ENCODE measurements at places on chromosomes 13 and 19. TPM values are rescaled to one million over a fixed set of nuclear protein-coding genes. Genes with fewer than 3 reads are reported as not detected.

DNA sequence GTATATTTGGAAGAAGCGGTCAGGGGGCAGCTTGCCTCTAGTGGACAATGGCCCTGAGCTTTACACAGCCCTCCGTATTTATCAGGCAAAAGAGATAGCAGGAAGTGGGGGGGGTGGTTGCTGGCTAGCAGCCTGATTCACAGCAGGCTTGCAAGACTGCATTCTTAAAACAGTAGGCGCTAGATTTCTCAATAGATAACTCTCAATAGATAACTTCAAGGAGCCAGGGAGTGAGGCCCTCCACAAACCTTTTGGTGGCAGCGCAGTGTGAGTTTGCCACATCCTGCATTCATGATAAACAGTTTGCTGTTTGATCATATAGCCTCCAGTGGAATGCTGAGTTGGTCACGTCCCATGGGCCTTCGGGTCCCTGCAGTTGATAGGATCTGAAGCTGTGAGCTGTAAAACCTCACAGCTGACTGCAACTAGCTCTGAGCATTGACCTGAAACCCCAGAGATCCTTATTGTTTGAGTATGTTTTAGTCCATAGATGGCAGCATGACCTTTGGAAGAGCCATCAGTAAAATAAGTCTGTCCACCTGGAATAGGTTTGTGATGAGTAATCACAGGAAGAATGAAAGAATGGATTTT is 12.2 kb downstream of the FPR3 start:
- H3K27ac ChIP-seq, result no peak overlapping the region
- H3K4me1 ChIP-seq, result peaks cover 7% of the 10 kb centered on the region
- DNase-seq, result no peak
- H3K4me3 ChIP-seq, result no peak overlapping the region

Gene PTGIR
- total RNA-seq, result 2.9 TPM

DNA sequence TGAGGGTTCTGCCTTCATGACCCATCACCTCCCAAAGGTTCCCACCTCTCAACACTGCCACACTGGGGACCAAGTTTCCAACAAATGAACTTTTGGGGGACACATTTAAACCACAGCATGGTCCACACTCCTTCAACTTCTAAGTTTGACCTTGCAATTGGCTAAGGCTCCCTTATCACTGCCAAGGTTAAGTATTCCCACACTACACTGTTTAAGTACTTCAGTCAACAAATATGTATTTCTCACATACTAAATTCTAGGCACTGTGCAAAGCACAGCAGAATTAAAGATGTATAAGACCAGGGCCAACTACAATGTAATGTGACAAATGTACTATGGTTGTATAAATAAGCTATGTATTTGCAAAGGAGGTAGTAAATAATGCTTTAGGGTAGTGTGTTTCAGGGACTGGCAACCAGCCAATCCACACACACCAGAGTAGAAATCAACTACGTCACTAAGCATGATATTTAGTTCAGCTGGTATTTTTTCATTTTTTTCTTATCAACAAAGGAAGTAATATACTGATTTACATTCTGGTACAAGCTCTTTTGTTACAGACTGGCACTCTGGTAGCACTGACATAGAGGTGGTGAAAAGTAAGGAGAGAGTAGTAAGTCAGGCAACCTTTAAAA is 12.2 kb downstream of the NUFIP1 start:
- DNase-seq, result no peak
- H3K27me3 ChIP-seq, result no peaks in the 10 kb centered on the region
- H3K4me3 ChIP-seq, result no peak overlapping the region
- peaks cover 11% of the 10 kb centered on the region for H3K4me1 ChIP-seq
- H3K36me3 ChIP-seq, result peaks cover 38% of the 10 kb centered on the region

GRCh38 chr13:32587011-32587810 is 959 bp downstream of the PDS5B start:
- H3K27me3 ChIP-seq, result no peaks in the 10 kb centered on the region
- H3K36me3 ChIP-seq, result no peaks in the 10 kb centered on the region
- peak; percentile 91 for DNase-seq
- peak overlapping the region; percentile 85 for H3K4me3 ChIP-seq

GRCh38 chr13:27810461-27810860 is 18.2 kb downstream of the GSX1 start:
- DNase-seq, result no peak
- H3K36me3 ChIP-seq, result no peaks in the 10 kb centered on the region
- peaks cover under 1% of the 10 kb centered on the region for H3K27me3 ChIP-seq
- no peak overlapping the region for H3K4me3 ChIP-seq
- H3K27ac ChIP-seq, result no peak overlapping the region

DNA sequence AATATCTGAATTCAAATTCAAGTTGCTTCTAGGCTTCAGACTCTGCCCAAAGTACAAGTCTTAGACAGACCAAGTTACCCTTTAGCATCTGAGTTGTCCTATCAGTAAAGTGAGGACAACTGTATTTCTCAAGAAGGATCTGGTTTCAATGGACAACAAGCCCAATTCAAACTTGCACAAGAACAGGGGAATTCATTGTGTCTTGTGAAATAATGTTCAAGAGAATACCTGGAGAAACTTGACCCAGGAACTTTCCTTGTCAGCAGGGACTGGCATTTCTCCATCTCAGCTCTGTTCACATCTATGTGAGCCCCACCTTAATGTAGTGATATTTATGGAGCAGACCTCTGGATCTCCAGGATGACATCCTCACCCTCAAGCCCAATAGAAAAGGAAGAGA is 894.9 kb upstream of the SLC10A2 start:
- H3K27ac ChIP-seq, result no peak overlapping the region
- no peaks in the 10 kb centered on the region for H3K4me1 ChIP-seq
- H3K27me3 ChIP-seq, result no peaks in the 10 kb centered on the region
- DNase-seq, result no peak

Gene ADGRE3
- not detected for total RNA-seq

DNA sequence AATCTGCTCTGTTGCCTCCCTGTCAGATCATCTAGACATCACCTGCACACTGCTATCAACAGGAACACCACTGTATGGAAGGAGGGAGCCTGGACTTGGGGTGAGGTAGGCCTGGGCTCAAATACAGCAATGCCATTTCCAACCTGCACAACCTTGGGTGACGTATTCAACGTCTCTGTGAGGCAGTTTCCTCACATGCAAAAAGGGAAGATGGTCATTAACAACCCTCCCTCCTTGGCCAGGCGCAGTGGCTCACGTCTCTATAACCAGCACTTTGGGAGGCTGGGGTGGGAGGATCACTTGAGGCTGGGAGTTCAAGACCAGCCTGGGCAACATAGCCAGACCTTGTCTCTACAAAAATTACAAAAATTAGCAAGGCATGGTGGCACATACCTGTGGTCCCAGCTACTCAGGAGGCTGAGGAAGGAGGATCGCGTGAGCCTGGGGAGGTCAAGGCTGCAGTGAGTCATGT is 13.1 kb downstream of the XRCC1 start:
- no peak for DNase-seq
- peaks cover 4% of the 10 kb centered on the region for H3K36me3 ChIP-seq
- H3K27me3 ChIP-seq, result no peaks in the 10 kb centered on the region
- H3K4me1 ChIP-seq, result peaks cover 31% of the 10 kb centered on the region
- H3K4me3 ChIP-seq, result no peak overlapping the region
- H3K27ac ChIP-seq, result peak overlapping the region; percentile 89

Gene JAK3
- total RNA-seq, result 1.8 TPM

Gene CKM
- under 0.01 TPM for total RNA-seq

DNA sequence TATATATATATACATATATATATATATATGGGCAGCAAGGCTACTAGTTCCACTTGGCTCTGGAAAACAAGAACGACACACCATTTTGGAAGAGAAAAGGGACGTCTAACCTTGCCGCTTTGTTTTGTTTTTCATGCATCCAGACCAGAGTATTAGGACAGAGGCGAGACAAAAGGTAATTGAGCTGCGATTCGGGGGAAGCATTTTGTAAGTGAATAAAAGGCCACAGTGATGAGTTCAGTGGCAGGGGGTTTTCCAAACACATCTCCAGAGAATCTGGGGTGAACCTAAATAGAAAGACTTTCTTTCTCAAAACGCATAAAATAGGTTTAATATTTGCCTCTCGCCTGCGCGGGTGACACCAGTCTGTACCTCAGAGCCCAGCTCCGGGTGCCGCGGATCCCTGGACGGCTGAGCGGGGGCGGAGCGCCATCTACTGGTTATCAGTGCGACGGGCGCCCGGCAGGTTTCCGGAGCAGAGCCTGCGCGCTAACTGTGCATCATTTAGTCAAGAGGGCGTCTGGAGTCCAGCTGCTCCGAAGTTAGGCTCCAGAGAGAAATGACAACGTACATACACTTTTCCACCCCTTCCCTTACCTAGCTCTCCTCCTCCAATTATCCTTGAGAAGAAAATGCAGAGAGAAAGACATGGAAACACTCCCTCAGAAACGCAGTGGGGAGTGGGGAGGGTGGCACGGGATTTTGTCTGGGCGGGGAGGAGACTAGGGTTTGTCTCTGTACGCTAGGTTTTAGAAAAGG is 262.3 kb downstream of the TBC1D4 start:
- no peaks in the 10 kb centered on the region for H3K36me3 ChIP-seq
- peak overlapping the region; percentile 67 for H3K4me3 ChIP-seq
- peak overlapping the region; percentile 56 for H3K27ac ChIP-seq

Gene KLHL1
- total RNA-seq, result not detected

DNA sequence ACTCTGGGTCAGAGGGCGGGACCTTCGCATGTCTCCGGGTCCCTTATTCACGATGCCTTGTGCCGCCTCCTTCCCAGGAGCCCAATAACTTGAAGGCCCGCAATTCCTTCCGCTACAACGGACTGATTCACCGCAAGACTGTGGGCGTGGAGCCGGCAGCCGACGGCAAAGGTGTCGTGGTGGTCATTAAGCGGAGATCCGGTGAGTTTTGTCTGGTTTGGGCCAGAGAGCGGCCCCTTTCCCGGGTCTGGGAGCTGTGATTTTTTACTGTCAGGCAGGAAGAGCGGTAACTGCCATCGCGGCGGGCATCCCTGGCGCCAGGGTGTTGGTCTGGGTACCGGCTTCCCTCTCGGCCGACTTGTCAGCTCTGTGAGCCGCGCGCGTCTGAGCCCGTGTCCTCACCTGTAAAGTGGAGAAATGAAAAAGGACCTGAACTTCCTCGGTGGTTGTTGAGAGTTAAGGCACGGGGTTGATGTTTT is 800 bp downstream of the RPL28 start:
- H3K27ac ChIP-seq, result peak overlapping the region; percentile 88
- H3K4me1 ChIP-seq, result peaks cover 35% of the 10 kb centered on the region
- peak overlapping the region; percentile 95 for H3K4me3 ChIP-seq
- no peaks in the 10 kb centered on the region for H3K27me3 ChIP-seq
- peaks cover 49% of the 10 kb centered on the region for H3K36me3 ChIP-seq

GRCh38 chr13:87906411-87906810 is 235.2 kb downstream of the SLITRK5 start:
- H3K27me3 ChIP-seq, result no peaks in the 10 kb centered on the region
- no peak for DNase-seq
- H3K36me3 ChIP-seq, result no peaks in the 10 kb centered on the region

GRCh38 chr19:5048091-5048726 is 79.3 kb downstream of the KDM4B start:
- peak; percentile 100 for DNase-seq
- H3K27ac ChIP-seq, result peak overlapping the region; percentile 28
- peaks cover 20% of the 10 kb centered on the region for H3K4me1 ChIP-seq
- peaks cover 8% of the 10 kb centered on the region for H3K36me3 ChIP-seq

DNA sequence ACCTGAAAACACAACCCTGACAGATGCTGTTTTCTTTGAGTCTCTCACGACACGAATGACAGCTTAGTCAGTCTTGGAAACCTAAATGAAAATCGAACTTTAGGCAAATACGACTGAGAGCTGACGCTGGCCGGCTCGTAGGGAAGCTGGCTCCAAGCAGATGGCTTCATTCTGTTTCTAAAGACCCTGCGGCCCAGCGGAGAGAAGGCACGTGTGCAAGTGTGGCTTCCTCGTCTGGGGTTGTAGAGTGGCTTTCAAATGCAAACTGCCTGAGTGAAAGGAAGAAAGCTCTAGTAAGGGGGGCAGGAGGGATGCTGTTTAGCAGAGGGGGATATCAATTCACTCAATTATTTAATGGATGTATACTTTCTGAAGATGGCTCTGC is 26.1 kb upstream of the TIMM44 start:
- H3K4me1 ChIP-seq, result no peaks in the 10 kb centered on the region
- no peaks in the 10 kb centered on the region for H3K27me3 ChIP-seq
- peak; percentile 32 for DNase-seq
- no peak overlapping the region for H3K27ac ChIP-seq
- no peak overlapping the region for H3K4me3 ChIP-seq
- peaks cover 52% of the 10 kb centered on the region for H3K36me3 ChIP-seq

Gene HS6ST3
- under 0.01 TPM for total RNA-seq

GRCh38 chr13:32682740-32683139 is 96.5 kb downstream of the PDS5B start:
- no peak overlapping the region for H3K4me3 ChIP-seq
- no peak overlapping the region for H3K27ac ChIP-seq
- no peaks in the 10 kb centered on the region for H3K4me1 ChIP-seq
- H3K36me3 ChIP-seq, result peaks cover 13% of the 10 kb centered on the region
- no peak for DNase-seq
- no peaks in the 10 kb centered on the region for H3K27me3 ChIP-seq

- no peaks in the 10 kb centered on the region for H3K27me3 ChIP-seq
- no peaks in the 10 kb centered on the region for H3K36me3 ChIP-seq
- no peaks in the 10 kb centered on the region for H3K4me1 ChIP-seq
- peak; percentile 58 for DNase-seq
These were observed 14.4 kb downstream of the PAK4 start for GRCh38 chr19:39139971-39140453.

GRCh38 chr19:29324291-29324680 is 111.3 kb upstream of the UQCRFS1 start:
- DNase-seq, result no peak
- H3K27ac ChIP-seq, result no peak overlapping the region
- H3K4me1 ChIP-seq, result no peaks in the 10 kb centered on the region
- no peaks in the 10 kb centered on the region for H3K36me3 ChIP-seq

DNA sequence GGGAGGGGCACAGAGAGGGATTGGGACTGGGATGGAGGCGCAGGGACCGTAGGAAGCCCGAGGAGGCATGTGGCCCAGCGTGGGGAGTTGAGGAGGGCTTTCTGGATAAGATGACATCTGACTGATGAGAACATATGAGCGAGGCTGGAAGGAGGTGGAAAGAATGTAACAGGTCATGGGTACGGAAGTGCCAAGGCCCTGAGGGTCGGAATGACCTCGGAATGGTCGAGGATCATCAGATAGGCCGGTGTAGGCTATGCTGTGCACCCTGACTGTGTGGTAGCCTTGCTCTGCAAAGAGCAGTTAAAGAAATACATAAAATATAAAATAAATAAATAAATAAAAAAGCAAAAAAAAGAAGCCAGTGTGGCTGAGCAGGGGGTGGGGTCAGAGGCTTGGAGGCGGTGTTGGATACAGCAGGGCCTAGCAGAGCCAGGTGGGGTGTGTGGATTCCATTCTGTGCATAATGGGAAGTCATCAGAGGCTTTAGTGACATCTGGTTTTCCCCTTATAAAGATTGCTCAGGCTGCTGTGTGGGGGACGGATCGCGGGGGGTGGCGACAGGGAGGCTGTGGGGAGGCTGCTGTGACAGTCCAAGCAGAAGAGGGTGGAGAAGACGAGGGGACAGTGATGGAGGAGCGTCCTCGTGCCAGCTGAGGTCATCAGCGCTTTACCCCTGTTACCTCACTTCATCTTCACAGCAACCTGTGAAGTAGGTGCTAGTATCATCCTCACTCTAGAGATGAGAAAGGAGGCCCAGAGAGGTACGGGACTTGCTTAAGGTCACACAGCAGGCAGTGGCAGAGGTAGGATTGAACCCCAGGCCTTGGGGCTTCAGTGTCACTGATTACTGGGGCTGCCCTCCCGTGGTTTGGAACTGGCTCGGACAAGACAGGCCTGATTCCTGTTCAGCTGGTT is 5.0 kb downstream of the PAK4 start:
- peaks cover 21% of the 10 kb centered on the region for H3K4me1 ChIP-seq
- DNase-seq, result no peak
- H3K4me3 ChIP-seq, result no peak overlapping the region
- no peaks in the 10 kb centered on the region for H3K36me3 ChIP-seq
- no peak overlapping the region for H3K27ac ChIP-seq

Gene LRRC4B
- total RNA-seq, result not detected

All from osteoblast (primary cell).